Chondrocyte (in vitro differentiated cells): ENCODE measurements at places on chromosomes 11 and 22.

DNA sequence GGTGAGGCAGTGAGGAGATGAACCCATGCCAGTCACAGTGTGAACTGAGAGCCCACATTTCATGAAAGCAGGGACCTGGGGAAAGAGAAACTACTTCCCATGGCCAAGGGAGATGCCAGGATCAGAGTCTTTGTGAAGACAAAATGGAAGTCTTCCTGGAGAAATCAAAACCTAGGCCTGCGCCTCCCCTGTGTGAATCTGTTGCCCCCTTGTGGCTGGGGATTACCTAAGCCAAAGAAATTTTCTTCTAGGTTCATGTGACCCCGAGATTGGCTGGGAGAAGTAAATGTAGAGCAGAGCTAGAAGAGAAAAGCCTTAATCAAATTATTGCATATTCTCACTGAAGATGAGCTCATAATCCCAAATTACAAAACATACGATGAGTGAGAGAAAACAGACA lies 1075.3 kb downstream of the TBC1D22A start:
- no peak for DNase-seq
- peaks cover 61% of the 10 kb centered on the region for H3K4me1 ChIP-seq
- peak overlapping the region; percentile 83 for H3K27ac ChIP-seq
- no peak overlapping the region for H3K4me3 ChIP-seq
- H3K36me3 ChIP-seq = no peaks in the 10 kb centered on the region
- H3K27me3 ChIP-seq = no peaks in the 10 kb centered on the region

DNA sequence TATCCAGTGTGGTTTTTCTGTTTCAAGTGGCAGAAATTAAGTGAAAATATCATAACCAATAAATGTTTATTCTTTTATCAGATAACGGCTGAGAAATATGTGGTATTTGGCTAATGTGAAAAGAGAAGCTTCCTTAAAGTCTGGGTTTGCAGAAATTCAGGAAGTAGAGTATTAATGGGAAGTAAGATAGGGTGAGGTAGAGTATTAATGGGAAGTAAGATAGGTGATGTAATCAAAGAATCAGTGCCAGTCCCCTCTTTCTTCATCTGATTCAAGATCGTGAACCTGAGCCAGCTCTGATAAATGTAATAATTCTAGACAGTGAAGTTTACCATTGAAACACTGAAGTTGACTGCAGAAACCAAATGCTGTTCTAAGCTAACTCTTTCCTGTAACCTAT lies 30.9 kb downstream of the TRPC6 start:
- no peaks in the 10 kb centered on the region for H3K36me3 ChIP-seq
- H3K4me1 ChIP-seq = peaks cover 16% of the 10 kb centered on the region
- H3K27me3 ChIP-seq = no peaks in the 10 kb centered on the region
- H3K4me3 ChIP-seq = no peak overlapping the region
- DNase-seq = no peak

GRCh38 chr22:32336121-32336603 lies 21.5 kb upstream of the RFPL3 start:
- H3K4me3 ChIP-seq = no peak overlapping the region
- H3K27me3 ChIP-seq = peaks cover 25% of the 10 kb centered on the region
- H3K4me1 ChIP-seq = no peaks in the 10 kb centered on the region

GRCh38 chr11:93484716-93485115 lies 58.5 kb downstream of the SMCO4 start:
- no peak overlapping the region for H3K4me3 ChIP-seq
- DNase-seq = no peak
- no peaks in the 10 kb centered on the region for H3K27me3 ChIP-seq
- peaks cover 25% of the 10 kb centered on the region for H3K4me1 ChIP-seq
- peaks cover 8% of the 10 kb centered on the region for H3K36me3 ChIP-seq

DNA sequence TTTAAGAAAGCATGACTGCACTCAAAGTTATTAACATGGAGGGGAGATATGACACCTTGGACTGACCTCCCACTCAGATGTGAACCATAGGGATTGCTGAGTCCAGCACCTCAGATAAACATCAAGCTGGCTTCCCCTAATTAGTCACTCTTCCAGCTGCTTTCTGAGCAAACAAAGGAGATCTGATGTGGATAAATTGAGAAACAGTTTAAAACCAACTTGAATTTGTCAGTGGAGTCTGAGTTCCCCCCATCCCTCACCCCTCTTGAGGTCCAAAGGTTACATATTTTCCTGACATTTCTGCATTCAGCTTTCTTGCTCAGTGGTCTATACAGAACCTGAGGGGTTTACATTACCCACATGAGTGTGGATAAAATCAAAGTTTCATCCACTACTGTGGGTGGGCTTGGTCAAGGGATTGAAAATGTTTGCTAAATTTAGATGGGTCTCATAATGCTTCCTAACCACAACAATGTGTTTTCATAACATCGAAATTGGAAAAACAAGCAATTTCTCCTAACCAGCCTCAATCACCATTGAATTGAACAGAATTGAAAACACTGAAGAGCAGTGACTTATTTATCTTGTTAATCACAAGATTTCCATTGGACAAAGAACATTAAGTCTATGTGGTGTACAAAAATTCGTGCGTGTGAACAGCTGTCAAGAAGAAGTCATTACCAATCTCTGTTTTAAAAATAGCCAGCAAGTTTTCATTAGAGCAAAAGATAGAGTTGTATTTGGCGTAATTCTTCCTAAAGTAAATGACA lies 292.3 kb downstream of the METTL15 start:
- H3K4me1 ChIP-seq = no peaks in the 10 kb centered on the region
- peaks cover 3% of the 10 kb centered on the region for H3K36me3 ChIP-seq
- DNase-seq = no peak
- H3K27me3 ChIP-seq = no peaks in the 10 kb centered on the region
- H3K4me3 ChIP-seq = no peak overlapping the region

DNA sequence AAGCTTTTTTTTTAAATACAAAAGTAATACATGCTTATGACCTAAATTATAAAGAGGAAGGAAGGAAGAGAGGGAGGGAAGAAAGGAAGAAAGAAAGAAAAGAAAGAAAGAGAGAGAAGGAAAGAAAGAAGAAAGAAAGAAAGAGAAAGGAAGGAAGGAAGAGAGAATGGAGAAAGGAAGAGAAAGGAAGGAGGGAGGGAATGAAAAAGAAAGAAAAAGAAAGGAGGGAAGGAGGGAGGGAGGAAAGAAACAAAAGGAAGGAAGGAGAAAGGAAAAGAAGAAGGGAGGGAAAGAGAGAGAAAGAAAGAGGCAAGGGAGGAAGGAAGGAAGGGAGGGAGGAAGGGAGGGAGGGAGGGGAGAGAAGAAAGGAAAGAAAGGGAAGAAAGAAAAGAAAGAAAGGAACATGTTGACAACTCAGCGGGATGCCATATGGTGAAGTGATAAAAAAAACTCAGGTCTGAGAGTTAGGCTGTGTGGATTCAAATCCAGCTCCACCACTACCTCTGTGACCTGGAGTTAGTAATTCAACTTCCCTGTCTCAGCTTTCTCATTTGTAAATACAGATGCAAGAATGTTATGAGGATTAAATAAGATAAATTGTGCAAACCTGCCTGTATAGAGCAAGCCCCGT lies 9.6 kb upstream of the EED start:
- no peak overlapping the region for H3K4me3 ChIP-seq
- peaks cover 2% of the 10 kb centered on the region for H3K27me3 ChIP-seq
- H3K4me1 ChIP-seq = peaks cover 14% of the 10 kb centered on the region

DNA sequence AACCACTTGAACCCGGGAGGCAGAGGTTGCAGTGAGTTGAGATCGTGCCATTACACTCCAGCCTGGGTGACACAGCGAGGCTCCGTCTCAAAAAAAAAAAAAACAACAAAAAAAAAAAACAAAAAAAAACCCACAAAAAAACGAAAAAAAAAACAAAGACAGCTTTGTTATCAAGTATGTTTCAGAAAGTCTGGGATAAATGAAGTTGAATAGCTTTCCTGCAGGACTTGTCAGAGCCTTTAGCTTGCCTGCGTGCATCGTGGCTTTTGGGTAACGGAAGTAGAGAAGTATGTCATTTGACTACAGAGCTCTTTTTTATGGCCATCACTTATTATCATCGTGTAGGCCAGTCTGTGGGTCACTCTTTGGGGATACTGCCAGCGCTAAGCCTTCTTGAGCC lies 14.6 kb downstream of the TRIOBP start:
- H3K27me3 ChIP-seq = no peaks in the 10 kb centered on the region
- no peaks in the 10 kb centered on the region for H3K4me1 ChIP-seq
- H3K27ac ChIP-seq = no peak overlapping the region
- H3K4me3 ChIP-seq = no peak overlapping the region
- DNase-seq = no peak

DNA sequence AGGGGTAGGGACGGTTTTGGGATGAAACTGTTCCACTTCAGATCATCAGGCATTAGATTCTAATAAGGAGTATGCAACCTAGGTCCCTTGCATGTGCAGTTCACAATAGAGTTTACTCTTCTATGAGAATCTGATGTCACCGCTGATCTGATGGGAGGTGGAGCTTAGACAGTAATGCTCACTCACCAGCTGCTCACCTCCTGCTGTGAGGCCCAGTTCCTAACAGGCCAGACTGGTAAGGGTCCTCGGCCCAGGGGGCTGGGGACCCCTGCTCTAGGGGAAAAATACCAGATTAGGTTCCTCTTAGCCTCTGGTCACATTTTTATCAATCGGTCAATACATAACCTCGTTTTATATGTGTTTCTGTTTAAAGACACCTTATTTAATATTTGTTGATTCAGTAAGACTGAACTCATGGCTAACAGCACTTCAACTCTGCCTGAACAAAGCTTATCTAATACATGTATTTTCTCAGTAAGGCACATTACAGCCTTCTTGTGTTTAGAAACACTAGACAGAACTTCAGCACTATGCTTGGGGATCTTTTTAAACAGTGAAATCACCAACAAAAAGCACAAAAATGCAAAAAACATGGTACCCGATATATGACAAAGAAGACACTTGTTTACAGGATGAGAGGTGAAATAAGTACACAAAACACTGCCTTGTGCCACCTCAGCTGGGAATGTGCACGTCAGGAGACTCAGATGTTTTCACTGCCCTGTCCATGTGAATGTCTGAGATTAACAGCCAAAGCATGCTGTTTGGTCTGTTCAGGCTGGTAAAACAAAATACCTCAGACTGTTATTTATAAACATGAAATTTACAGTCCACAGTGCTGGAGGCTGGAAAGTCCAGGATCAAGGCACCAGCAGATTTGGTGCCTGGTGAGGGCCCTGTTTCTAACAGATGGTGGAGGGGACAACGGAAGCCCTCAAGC lies 107.5 kb downstream of the USP35 start:
- peaks cover 5% of the 10 kb centered on the region for H3K36me3 ChIP-seq
- DNase-seq = no peak
- H3K27ac ChIP-seq = no peak overlapping the region
- no peaks in the 10 kb centered on the region for H3K27me3 ChIP-seq
- peaks cover 15% of the 10 kb centered on the region for H3K4me1 ChIP-seq

DNA sequence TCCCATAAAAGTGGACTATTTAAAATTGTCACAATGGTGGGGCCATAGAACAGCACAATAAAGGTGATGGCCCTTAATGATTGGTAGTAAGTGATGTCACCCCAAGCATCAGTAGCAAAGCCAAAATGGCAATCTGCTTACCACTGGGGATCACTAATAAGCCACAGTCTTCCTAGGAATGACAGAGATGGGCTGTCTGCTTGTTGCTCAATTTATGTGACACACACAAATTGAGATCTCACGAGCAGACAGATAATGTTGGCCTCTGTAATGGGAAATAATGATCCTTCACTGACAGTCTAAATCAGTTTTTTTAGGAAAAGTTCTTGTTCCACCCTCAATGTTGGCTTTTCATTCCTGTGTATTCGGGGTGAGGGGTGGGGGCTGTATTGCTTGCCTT lies 515.1 kb downstream of the BRD1 start:
- no peak for DNase-seq
- H3K36me3 ChIP-seq = no peaks in the 10 kb centered on the region
- peaks cover 67% of the 10 kb centered on the region for H3K27me3 ChIP-seq
- H3K27ac ChIP-seq = no peak overlapping the region
- H3K4me1 ChIP-seq = no peaks in the 10 kb centered on the region
- no peak overlapping the region for H3K4me3 ChIP-seq

DNA sequence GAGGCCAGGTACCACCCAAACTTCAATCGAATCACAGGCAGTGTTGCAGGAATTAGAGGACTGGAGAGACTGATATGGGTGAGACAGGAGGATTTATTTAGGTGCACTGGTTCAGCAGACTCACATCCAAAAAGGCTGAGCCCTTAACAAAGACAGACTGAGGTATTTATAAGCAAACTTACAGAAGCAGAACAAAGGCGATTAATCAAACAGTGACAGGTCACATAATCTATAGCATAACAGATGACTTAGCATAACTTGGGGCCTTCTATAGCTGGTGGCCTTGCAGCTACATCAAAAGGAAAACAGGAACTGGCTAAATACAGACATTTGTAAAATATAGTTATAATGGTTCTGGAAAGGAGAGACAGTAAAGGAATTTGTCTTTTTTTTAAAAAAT lies 2.1 kb downstream of the APOBEC3B start:
- DNase-seq = no peak
- H3K36me3 ChIP-seq = no peaks in the 10 kb centered on the region
- H3K4me1 ChIP-seq = peaks cover 17% of the 10 kb centered on the region
- no peak overlapping the region for H3K4me3 ChIP-seq
- H3K27ac ChIP-seq = no peak overlapping the region
- no peaks in the 10 kb centered on the region for H3K27me3 ChIP-seq

DNA sequence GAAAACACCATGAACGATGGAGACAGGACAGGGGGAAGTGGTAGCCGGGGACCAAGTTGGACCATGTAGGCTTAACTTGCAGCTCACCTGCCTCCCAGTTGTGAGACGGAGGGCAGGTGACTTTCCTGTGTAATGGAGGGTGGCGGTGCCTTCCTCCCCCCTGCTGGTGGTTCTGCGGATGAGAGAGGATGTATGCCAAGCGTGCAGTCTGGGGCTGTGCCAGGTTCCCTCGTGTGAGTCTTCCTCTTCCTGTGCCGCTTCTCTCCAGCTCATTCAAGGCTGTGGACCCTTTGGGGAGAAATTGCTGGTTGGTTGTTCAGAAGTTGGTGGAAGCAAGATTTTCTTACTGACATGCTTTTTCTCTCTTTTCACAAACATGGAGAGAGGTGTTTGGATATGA lies 35.1 kb downstream of the MPPED1 start:
- peaks cover 33% of the 10 kb centered on the region for H3K27me3 ChIP-seq
- no peak overlapping the region for H3K4me3 ChIP-seq
- no peaks in the 10 kb centered on the region for H3K36me3 ChIP-seq
- no peak overlapping the region for H3K27ac ChIP-seq

- DNase-seq = no peak
- H3K36me3 ChIP-seq = no peaks in the 10 kb centered on the region
- H3K4me1 ChIP-seq = no peaks in the 10 kb centered on the region
Observed at GRCh38 chr11:133830931-133831907, 14.1 kb downstream of the SPATA19 start.

- DNase-seq = no peak
- H3K27me3 ChIP-seq = no peaks in the 10 kb centered on the region
- H3K4me3 ChIP-seq = no peak overlapping the region
- no peak overlapping the region for H3K27ac ChIP-seq
- H3K36me3 ChIP-seq = peaks cover 3% of the 10 kb centered on the region
- no peaks in the 10 kb centered on the region for H3K4me1 ChIP-seq
Observed at GRCh38 chr11:108432783-108433182, 34.5 kb downstream of the C11orf65 start.

DNA sequence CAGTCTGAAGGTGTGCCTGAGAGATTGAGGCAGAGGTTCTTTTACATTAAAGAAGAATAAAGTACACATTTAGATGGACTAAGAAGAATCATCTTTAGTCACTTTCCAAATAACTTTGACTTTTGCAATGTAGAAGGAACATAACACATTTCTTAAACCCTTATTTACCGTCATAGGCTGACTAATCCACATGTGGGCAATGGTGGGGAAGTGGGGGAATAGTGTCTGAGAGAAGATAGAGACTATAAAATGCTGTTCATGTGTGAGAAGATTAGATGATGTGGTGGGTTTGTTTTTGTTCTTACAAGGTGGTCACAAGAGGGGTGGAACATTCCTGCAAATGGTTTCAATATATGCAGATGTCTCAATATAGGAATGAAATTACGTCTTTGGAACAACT lies 1.8 kb downstream of the MS4A4A start:
- peaks cover 4% of the 10 kb centered on the region for H3K4me1 ChIP-seq
- no peak overlapping the region for H3K27ac ChIP-seq
- H3K27me3 ChIP-seq = no peaks in the 10 kb centered on the region
- no peak overlapping the region for H3K4me3 ChIP-seq
